ENCODE measurements at places on chromosomes 2 and 18.

DNA sequence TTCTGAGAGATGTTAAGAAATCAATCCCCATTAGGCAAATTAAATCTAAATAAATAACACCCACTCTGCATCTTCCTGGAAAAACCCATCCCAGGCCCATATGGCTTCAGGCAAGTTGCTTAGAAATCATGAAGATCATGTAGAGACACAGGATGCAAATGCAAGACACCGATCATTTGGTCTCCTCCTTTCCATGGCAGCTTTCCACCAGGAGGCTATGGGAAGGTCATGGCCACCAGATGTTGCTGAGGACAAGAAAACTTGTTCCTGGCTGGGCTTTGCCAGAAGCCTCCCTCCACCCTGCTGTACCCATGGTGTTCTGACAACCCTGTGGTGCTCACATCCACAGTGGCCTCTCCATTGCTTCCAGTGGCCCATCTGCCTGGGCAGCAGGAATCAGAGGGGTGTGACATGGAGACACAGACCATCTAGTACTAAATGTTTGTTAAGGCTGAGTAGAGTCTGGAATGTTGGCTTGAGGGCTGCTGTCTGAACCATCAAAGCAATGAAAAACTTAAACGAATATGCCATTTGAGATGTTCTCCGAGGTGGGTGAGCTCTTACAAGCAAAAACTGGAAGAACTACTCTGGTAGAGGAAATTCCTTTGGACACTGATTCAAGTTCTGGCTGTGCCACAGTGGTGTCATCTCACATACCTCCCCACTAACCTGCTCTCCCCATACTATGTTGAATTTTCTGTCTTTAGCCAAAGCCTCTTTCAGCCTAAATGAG, 293.2 kb downstream of the TNS1 start:
- no peak for DNase-seq

DNA sequence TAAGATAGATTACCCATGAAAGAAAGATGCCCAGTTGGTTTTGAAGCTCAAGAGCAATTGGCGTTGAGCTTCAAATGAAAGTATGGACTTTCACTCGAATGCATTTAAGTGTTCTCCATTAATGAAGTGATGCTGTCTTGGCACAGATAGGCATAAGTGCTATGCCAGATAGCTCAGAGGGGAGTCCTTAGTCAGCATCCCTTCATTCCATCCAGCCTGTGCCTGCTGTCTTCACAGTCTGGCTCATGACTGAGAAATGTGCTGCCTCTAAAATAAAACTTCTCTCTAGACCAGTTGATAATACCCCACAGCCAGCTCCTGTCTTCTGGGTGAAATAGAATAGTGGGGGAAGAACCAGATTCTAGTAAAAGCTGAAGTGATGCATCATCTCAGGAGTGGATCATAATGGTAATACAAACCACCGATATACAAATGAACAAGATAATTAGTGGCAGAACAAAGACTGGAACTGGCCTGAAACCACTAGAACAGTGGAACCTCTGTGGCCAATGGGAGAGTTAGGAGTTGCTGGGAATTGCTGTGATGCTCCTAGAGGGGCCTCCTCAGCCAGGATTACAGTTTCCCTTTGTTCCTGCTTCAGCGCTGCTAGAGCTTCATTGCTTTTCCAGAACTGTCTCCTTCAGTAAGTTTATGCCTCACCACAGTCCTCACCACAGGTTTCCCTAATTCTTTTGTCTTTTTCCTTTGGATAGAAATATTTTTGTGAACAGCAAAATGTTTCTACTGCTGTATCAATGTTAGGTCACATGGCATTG, 359.3 kb downstream of the KIAA1328 start:
- DNase-seq = no peak

DNA sequence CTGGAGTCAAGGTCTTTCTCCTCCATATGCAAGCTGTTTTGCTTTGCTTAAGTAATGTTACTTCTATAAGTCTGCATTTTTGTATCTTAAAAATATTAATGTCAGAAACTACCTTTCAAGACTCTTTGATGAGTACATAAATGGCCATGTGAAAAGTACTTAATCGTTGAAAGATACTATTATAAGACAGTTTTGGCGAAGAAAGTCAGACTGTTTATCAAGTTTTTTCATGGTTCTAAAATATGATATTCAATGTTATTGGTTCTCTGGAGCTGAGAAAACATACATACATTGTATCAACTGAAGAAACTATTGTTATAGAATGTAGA, 25.1 kb downstream of the FBXO48 start:
- no peak for DNase-seq

- DNase-seq = no peak
These were observed 21.9 kb upstream of the SEMA4C start for GRCh38 chr2:96891591-96892333.

- no peak for DNase-seq
These were observed 357.2 kb downstream of the SATB2 start for GRCh38 chr2:199100326-199101110.

DNA sequence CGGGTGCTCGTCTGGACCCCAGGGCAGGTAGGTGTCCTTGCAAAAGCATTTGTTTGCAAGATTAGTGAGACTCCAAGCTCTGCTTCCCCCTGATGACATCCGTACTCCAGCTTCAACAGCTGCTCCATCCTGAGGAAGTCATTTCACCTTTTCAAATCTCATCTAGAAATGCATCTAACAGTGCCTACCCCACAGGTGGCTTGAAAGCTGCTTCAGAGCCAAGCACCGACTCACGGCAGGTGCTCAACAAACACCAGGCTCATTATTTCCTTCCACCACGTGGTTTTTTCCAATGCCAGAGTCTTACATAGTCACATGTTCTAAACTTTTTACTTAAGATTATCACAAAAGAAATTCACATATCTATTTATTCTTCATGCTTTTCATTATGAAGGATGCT, 31.9 kb downstream of the CNGA3 start:
- no peak for DNase-seq

DNA sequence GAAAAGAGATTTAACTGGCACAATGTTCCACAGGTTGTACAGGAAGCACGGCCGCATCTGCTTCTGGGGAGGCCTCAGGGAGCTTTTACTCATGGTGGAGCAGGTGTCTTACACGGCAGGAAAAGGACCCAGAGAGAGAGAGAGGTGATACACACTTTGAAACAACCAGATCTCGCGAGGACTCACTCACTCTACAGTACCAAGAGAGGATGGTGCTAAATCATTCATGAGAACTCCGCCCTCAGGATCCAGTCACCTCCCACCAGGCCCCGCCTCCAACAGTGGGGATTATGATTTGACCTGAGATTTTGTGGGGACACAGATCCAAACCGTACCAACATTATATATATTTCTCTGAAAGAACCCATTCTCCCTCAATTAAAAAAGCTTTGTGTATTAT, 79.7 kb upstream of the DOCK10 start:
- no peak for DNase-seq

GRCh38 chr2:54543733-54544396, 87.7 kb downstream of the SPTBN1 start:
- DNase-seq = no peak

- DNase-seq = no peak
These were observed 213.8 kb upstream of the MGAT5 start for GRCh38 chr2:134039912-134040581.

GRCh38 chr2:160087854-160088745, 25.7 kb upstream of the PLA2R1 start:
- DNase-seq = no peak

DNA sequence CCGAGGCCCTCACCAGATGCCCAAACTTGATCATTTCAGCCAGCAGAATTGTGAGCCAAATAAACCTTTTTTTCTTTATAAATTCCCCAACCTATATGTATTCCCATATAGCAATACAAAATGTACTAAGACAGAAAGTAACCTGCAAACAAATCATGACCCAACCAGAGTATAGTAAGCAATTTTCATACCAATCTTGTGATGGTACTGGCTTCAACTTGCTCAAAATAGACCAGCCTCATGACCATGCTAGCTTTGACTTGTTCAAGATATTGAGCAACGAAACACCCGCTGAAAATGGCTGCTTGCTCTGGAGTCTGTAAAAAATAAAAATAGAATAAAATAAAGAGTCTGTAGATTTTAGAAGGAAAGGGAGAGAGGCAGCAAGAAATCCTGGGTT, 97.6 kb downstream of the C1D start:
- DNase-seq = no peak

DNA sequence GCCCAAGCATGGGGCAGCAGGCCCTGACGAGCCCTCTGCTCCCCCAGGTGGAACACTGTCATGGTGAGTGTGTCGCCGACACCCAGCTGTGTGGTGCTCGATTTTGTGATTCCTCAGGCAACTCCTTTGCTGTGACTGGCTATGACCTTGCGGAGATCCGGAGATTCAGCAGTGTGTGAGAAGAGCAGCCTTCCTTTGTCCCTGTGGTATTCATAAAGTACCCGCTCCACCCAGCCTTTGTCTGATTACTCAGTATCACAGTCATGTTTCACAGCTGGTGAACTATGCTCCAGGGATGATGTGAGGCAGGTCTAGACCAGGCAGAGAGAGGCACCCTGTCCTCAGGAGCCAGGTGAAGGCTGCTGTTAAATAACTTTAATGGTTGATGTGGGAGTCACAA, 4.0 kb downstream of the WDR54 start:
- no peak for DNase-seq

GRCh38 chr2:223621901-223622300, 19.7 kb upstream of the SCG2 start:
- DNase-seq = peak; percentile 21

DNA sequence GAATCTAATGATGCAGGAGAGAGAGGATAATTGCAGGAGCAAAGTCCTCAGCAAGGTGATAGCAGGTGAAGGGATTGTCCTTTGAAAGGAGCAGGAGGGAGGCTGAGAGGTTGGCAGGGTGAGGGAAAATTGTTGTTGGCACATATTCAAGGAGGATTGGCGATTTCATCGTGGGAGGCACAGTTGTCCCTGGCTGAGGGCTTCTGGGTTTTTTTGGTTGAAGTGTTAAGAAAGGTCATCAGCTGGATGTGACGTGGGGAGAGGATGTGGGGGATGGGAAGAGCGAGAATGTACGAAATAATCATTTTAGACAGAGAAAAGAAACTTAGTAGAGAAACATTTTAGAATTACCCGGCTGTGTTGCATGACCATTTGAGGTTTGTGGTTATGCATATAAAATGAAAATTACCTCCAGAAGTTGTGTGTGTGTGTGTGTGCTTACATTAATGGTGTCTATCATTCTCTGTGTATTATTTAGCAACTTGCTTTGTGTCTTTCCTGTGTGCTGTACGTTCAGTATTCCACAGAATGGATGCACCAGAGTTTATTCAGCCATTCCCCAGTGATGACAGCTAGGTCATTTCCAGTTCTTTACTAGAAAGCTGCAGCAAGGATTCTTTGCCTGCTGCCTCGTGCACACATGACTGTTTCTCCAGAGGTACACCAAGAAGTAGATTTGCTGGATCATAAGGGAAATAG, 67.6 kb downstream of the SDC1 start:
- no peak for DNase-seq

DNA sequence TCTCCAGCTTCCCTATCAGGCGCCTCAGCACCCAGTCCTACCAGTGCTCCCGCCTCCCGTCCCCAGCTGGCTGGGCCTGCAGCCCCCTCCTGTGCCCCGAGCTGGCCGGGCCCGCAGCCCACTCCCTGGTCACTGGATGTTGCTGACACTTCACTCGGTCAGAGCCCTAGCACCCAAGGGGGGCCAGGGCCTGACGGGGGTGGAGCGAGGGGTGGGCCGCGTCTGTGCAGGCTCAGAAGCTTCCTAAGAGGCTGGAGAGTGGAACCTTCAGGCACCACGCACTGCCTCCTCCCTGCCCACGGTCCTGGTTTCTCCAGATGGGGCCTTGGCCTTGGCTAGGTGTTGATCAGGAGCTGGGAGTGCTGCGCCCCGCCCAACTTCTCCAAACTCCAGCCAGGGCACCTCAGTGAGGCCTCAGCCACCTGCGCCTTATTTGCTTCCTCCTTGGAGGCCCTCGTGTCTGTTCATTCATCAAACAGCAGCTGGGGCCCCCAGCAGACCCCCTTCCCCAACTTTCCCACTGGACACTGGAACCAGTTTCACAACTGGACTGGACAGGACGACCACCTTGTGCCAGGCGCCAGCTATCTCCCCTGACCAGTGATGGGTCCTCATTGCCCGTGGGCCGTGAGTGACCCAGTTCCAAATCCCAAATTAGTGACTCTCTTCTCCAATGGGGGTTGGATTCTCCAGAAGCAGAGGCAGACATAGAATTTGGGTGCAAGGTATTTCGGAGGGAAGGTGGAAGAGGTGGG, 16.7 kb downstream of the CAPN10 start:
- no peak for DNase-seq

DNA sequence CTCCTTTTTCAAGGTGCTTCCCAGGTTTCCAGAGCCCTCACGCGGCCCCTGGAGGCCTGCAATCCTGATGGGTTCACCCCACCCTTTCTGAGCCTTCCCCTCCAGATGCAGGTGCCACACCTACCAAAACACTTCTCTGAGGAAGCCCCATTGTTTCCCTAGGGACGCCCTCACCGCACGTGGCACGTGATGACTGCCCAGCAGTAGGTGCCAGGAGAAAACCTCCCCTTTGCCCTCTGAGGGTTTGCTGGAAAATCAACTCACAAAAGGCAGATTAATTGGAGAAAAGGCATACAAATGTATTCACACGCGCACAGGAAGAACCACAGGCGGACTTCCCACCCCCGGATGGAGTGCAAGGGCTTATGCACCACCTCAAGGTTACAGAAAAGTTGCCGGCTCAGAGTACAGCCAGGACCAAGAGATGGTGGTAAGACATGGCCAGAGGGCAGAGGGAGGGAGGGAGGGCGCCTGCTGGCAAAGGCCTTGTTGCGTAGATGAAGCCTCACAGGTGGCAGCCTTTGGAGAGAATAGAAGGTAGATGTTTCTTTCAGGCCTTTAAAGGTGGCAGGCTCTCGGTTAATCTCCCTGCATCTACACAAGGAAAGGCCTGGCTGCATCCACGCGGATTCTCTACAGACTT, 269.4 kb upstream of the RAB6C start:
- no peak for DNase-seq

All from renal pelvis (tissue), 12 donors.